ENCODE measurements at places on chromosomes 6 and 20. TPM values are rescaled to one million over a fixed set of nuclear protein-coding genes. Genes with fewer than 3 reads are reported as not detected.

The E2F3 gene
- total RNA-seq: 9.1 TPM

The SNAP25 gene
- total RNA-seq: 0.49 TPM

The GPX5 gene
- total RNA-seq: not detected

The DACT2 gene
- total RNA-seq: 5.3 TPM

The ZBTB12 gene
- 2.1 TPM for total RNA-seq

The GCM1 gene
- not detected for total RNA-seq

The SLC2A10 gene
- total RNA-seq: 42.0 TPM

The ANKEF1 gene
- total RNA-seq: 0.68 TPM

The CALHM4 gene
- total RNA-seq: not detected

The CCN6 gene
- total RNA-seq: not detected

The POLR1C gene
- 19.5 TPM for total RNA-seq

The CAPN11 gene
- 0.12 TPM for total RNA-seq

The ULBP2 gene
- 1.8 TPM for total RNA-seq

The SLC22A2 gene
- not detected for total RNA-seq

The NHLRC1 gene
- total RNA-seq: 1.9 TPM

The PRSS35 gene
- total RNA-seq: 0.56 TPM

The FAM209B gene
- not detected for total RNA-seq

The PREX1 gene
- total RNA-seq: 4.9 TPM

The HLA-G gene
- not detected for total RNA-seq

The CEP250 gene
- total RNA-seq: 30.8 TPM

The C6orf52 gene
- total RNA-seq: not detected

The SPATA25 gene
- 1.7 TPM for total RNA-seq

The SCUBE3 gene
- 2.9 TPM for total RNA-seq

The RNF144B gene
- total RNA-seq: 0.64 TPM

The FOXA2 gene
- not detected for total RNA-seq

The CRIP3 gene
- not detected for total RNA-seq

The ZNF391 gene
- total RNA-seq: 0.73 TPM

All from cardiac ventricle fibroblast (primary cell).